Thymus (tissue), 14 donors: ENCODE measurements at places on chromosomes 11 and 22. TPM values are rescaled to one million over a fixed set of nuclear protein-coding genes. Genes with fewer than 3 reads are reported as not detected.

SNX32 gene
- 1.1 TPM for polyA plus RNA-seq

DNA sequence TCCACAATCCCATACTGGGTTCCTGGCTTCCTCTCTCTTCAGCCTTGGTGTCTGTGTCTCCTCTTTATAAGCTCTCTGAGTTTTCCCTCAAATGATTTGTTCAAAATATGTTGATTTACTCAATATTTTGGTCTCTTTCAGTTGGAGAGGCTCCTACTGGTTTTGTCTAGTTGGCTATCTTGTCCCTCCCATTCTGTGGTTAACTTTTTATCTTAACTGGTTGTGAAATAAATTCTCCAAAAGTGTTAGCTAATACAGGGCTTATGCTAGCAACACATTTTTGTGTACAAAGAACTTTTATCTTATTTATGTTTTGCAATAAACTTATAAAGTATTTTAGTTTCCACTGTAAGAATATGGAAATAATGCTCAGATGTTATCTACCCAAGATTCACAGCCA lies 200.9 kb downstream of the AASDHPPT start:
- no peak for DNase-seq

RAG2 gene
- polyA plus RNA-seq = 16.5 TPM

SIDT2 gene
- 22.5 TPM for polyA plus RNA-seq

STX5 gene
- 31.2 TPM for polyA plus RNA-seq

GRCh38 chr11:65431451-65432099 lies 9.0 kb downstream of the NEAT1 start:
- DNase-seq = peak; percentile 62

GRCh38 chr22:47994601-47995263 lies 1232.3 kb downstream of the TBC1D22A start:
- DNase-seq = no peak

DNA sequence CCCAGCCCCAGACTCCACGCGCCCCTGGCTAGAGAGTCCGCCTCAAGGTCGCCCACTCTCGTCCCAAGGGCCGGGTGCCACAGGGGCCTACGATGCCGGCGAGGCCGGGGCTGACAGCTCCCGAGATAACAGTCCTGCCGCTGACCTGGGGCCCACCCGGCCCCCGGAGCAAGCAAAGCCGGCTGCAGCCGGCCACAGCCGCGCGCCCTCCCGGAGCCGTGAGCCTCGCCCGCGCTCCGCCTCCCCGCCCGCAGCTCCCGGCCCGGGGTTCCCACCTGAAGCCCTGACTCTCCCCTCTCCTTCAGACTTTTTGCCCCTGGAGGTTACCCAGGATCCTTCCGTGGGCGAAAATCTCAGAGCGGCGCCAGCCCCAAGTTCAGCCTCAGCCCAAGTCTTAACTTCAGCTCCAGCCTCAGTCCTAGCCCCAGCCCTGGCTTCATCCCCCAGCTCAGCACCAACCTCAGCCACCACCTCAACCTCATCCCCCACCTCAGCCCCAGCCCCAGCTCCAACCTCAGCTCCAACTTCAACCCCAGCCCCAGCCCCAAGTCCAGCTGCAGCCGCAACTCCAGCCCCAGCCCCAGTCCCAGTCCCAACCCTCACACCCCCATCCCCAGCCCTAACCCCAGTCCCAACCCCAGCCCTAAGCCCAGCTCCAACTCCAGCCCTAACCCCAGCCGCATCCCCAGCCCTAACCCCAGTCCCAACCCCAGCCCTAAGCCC lies 1.7 kb downstream of the KLHDC7B start:
- no peak for DNase-seq

TMEM151A gene
- 0.02 TPM for polyA plus RNA-seq

GRCh38 chr11:104199053-104199452 lies 35.1 kb upstream of the PDGFD start:
- no peak for DNase-seq

CD3E gene
- 328 TPM for polyA plus RNA-seq

- DNase-seq = no peak
Measured at GRCh38 chr11:70643642-70644041, 245.3 kb downstream of the CTTN start.

MRPL40 gene
- polyA plus RNA-seq = 50.6 TPM

DNA sequence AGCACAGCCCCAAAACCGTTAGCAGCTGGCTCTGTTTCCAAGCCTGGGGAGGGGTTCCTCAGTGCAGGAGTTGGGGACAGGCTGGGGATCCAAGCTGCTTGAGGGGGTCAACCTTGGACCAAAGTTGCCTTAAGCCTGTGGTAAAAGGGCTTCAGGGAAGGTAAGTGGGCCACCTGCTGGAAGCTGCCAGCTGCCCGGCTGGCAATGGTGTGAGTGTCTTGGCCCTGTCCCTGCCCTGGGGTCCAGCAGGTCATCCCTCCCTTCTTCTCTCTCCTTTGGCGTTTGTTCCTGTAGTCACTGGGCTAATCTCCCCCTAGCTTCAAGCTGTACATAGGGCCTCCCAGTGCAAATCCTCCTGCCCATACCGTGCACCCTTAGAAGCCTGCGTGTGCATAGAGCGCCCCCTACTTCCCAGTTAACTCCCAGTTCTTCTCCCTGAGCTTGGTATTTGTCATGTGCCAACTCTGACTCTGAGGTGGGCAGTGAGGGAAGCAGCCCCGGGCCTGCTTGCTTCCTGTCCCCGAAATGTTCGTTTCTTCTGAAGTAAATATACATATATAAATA lies 4.4 kb downstream of the TMEM258 start:
- no peak for DNase-seq

PRR33 gene
- 0.18 TPM for polyA plus RNA-seq

RFPL3 gene
- 0.11 TPM for polyA plus RNA-seq
